Fibroblast of skin of back (primary cell): ENCODE measurements at places on chromosomes 7 and 10.

GRCh38 chr7:30028216-30028748 lies at the start of gene PLEKHA8:
Gene PLEKHA8, plus strand, starts transcription at chr7:30028412. Its CDS starts 351 bp downstream, at chr7:30028763.
- peak; percentile 87 for DNase-seq

DNA sequence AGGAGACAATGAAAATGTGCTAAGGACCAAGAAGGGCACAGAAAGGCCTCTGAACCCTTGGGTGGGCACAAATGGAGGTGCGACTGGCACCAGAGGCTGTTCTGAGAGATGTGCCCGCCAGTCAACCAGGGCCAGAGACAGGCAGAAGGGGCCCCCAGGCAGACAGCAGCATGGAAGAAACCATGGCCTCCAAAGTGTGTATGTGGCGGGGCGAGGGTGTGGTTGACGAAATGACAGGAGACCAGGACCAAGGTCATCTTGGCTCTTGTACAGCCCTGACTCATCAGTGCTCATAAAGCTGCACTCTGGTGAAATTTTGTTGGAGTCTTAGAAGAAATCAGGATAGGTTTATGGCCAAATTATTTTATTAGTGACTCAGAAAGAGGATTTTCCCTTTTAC lies 4.0 kb upstream of the MRPS24 start:
- DNase-seq, result peak; percentile 69

GRCh38 chr7:117020591-117020973 lies 67.3 kb downstream of the ST7 start:
- no peak for DNase-seq

GRCh38 chr10:63593576-63593975 lies 72.4 kb downstream of the REEP3 start:
- DNase-seq, result no peak

DNA sequence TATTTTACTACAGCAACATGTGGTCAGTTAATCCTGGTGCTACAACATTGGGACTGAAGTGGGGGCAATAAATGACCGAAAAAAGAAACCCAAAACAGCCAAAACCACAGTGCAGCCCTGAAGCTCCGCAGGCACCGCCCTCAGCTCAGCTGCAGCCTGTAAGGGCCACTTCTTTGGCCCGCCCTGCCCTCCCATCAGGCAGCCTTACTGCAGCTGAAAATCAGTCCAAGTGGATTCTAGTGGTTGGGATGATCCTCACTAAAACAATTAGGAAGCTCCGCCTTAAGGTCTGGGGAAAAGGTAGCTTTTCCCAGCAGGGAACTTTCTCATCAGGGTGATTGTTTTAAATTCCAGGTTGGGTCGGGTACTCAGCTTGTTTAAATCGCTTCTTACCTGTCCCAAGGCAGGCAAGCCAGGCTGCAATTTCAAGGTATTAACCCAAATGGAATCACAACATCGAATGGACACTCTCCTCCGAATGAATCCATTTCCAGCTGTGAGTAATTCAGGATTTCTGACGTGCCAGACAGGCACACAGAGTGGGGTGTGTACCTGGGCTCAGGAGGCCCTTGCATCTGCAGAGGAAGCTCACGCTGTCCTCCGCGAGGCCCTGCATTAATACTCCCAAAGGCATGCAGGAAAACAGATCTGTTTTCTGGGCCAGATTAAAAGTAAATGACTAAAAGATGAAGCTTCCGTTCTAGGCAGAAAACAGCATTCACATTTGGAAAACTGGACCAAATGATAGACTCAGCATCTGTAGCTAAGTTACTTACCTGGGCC lies 104.3 kb downstream of the CREB5 start:
- DNase-seq, result no peak

GRCh38 chr10:25974897-25975459 lies 40.9 kb downstream of the MYO3A start:
- DNase-seq, result no peak

GRCh38 chr7:65397730-65398142 lies 24.1 kb downstream of the ZNF92 start:
- peak; percentile 69 for DNase-seq

DNA sequence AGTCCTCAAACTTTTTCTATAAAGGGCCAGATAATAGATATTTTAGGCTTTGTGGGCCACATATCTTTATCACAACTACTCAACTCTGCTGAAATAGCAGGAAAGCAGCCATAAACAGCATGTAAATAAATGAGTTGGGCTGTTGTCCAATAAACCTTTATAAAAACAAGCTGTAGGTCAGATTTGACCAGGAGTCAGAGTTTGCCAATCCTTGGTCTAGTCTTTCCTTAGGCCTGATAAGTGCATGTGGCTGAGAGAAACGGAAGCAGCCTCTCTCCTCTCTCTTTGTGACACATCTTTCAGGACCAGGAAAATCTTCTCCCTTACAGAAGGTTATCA lies 724.5 kb downstream of the GRID1 start:
- DNase-seq, result no peak

GRCh38 chr7:154862153-154862791 lies 140.7 kb downstream of the PAXIP1 start:
- no peak for DNase-seq

- DNase-seq, result no peak
Observed at GRCh38 chr10:126336801-126337200, 51.5 kb downstream of the ADAM12 start.

DNA sequence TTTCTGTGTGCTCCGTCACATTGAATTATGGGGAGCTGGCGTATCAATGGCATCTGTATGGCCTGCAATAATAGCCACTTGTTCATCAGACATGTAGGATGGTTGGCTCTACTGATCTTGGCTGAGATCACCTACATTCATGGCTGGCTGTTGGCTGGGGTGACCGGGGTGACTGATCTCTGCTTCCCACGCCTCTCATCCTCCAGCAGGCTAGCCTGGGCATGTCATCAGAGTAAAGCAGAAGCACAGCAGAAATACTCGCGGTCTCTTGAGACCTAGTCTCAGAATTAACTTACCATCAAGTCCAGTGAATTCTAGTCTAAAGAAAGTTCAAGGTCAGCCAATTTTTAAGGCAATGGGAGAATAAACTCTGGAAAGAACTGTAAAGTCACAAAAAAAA lies 257.7 kb upstream of the GLI3 start:
- peak; percentile 32 for DNase-seq

- DNase-seq, result no peak
Observed at GRCh38 chr7:14752301-14752700, 150.2 kb downstream of the DGKB start.

DNA sequence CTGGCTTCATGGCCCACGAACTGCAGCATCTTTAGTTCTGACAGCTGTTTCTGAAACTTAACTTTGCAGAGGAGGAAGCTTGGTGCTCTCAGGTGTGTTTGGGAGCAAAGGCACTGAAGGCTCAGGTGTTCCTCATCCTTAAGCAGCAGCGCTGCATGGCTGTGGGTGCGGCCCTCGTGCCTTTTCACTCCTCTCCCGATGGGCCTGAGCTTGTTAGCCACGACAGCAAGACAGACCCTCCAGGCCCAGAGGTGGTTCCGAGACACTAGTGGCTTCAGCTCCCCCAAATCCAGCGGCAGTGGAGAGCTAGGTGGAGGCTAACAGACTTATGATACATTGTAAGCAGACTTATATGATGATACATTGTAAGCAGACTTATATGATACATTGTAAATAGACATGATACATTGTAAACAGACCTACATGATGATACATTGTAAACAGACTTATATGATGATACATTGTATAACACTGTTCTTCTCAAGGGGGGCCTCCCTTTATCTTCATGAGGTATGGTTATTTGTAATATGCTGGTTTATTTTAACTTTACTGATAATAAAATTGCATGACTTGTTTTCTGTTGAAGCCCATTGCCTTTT lies 14.1 kb downstream of the PFKP start:
- no peak for DNase-seq
